NB4 (cell line): ENCODE measurements at places on chromosomes 11 and 22.

GRCh38 chr11:3855808-3856491, 486 bp downstream of the STIM1 start:
- peak; percentile 82 for DNase-seq

DNA sequence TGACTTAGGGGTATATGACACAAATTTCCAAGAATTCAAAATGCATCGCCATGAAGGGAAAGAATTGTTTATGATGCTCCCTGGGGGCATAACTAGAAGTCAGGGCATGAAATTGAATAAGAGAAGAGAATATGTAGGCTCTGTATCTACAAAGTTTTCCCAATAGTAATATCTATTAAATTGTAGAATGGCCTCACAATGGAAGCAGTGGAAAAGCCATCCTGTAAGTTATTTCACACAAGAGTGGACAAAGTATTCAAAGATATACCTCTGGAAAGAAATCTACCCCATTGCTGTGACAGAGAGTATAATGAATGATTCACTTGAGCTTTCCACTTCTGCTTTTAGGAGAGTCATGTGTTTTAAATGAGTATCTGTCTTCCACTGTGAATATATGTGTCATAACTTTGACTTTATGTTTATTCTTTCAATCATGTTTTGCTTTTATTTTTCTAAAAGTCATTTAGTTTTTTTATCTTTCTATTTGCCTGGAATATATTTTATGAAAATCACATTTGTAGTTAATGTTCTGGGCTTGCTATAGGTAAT, 65.7 kb upstream of the DDI1 start:
- no peak for DNase-seq

GRCh38 chr22:49084206-49084605, 743.5 kb downstream of the BRD1 start:
- DNase-seq = no peak

GRCh38 chr22:50436015-50436830, 38.6 kb downstream of the SBF1 start:
- DNase-seq = no peak

DNA sequence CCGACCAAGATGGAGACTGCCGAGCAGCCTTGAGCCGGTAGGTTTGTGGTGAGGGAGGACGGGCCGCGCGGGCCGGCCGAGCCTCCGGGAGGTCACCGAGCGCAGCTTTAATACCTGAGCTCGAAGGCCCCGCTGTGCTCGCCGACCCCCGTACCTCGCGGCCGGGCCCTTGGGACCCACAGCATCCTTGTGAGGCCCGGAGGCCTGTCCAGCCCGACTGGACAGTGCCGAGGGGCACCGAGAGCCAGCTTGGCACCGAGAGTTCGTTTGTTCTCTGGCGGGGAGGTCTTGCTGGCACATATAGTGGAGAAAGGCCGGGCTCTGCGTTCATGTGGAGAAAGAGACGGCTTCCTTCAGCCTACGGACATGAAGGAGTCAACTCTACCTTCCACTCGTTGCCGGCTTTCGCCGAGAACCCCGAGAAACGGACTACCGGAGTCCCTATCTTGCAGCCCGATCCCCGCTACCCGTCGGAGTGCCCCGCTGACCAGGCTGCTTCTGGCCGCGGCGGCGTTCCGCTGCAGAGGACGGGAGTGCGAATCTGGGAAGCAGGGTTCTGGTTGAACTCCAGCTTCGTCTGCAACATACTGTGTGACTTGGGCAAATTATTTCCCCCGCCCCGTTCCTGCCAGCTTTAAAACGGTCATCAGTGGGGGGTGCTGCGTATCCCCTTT, 349 bp downstream of the TSSC4 start:
- no peak for DNase-seq

GRCh38 chr11:98736833-98737232, 283.9 kb upstream of the CNTN5 start:
- no peak for DNase-seq

GRCh38 chr11:69541001-69541285, 59.5 kb downstream of the LINC01488 start:
- no peak for DNase-seq
